ENCODE measurements at places on chromosomes 5 and 9.

GRCh38 chr5:99543841-99544240 is 615.0 kb upstream of the CHD1 start:
- DNase-seq, result no peak

GRCh38 chr5:87116825-87117512 is 150.7 kb upstream of the RASA1 start:
- DNase-seq, result no peak

DNA sequence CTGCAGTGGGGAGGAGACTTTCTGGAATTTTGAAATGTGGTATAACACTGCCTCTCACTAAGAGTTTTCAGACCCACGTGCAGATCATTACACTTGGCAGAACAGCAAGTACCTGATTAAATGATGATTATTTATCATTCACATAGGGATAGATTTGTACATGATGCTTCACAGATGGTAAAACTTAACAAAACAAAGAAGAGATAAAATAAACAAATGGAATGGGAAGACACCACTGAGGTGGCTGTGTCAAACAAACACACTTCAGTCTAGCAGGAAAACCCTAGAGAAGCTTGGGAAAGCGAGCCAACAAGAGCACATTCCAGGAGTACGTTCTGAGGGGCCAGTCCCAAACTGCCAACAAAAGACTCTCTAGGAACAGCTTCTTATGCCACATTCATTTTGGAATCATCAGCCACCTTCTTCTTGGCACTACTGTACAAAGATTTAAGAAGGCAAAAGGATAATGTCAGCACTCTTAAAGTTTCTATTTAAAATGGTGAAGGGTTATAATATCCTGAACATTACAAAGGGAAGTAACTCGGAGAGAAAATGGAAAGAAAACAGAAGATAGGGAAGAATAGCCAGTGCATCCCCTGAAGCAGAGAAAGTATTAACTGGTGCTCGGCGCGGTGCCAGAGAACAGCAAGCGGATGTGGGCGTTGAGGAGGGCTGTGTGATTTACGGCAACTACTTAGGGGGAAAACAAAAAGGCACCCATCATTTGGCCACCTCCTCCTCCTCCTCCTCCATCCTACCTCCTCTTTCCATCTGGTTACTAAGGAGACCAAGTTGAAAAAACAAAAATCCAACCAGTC is 1.6 kb downstream of the MED27 start:
- DNase-seq, result peak; percentile 50

DNA sequence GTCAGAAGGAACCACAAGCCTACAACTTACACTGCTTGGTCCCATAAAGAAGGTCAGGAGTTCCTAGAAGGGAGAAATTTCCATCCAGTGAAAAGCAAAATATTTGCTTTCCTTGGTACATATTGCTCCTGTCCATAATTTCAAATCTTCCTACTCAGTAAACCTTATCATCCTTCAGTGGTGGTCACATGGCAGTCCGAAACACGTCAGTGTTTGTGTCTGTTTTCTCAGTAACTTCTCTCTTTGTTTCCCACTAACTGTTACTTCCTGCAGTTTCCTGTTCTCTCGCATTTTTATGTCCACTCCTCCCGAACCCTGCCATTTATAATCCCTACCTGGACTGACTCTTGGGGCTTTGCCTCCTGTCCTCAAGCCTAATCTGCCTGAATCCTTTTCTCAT is 129.1 kb downstream of the FANCC start:
- DNase-seq, result no peak

DNA sequence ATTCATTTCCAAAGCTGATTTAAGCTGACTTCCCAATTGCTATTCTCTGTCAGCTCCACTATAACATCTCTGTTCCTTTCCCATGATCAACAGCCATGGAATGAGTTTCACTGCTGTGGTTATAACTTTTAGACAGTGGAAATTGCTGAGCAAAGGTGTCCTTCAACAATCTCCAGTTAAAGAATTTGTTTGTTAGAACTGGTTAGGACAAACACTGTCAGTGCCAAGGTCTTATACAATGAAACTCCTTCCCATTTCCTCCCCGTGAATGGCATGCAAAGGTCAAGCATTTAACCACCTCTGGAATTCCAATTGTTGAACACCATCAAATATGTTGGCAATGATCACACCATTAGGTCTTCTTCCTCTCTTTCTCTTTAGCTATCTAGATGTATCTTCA is 45.7 kb upstream of the GHR start:
- DNase-seq, result no peak
